ENCODE measurements at places on chromosomes 13 and 19.
A peak's percentile ranks its signal among the peaks of the same experiment; 100 is the strongest.

DNA sequence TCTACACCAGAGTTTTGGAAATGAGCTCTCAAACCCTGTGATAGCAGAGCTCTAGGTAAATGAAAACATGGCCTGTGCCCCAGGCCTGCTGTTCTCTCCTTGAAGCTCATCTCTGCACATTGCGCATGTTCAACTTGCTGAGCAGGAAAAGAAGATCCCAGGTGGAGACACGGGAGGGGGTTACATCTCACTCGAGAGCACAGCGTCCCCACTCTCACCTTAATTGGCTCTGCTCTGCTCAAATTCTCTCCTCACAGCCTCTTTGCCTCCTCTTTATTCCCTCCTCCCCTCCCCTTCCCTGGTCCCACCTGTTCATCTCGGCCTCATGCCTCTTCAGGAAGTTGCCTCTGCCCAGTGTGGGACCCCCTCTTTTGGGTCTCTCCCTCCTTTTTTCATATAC is 44.7 kb downstream of the RGCC start:
- no peak for DNase-seq

DNA sequence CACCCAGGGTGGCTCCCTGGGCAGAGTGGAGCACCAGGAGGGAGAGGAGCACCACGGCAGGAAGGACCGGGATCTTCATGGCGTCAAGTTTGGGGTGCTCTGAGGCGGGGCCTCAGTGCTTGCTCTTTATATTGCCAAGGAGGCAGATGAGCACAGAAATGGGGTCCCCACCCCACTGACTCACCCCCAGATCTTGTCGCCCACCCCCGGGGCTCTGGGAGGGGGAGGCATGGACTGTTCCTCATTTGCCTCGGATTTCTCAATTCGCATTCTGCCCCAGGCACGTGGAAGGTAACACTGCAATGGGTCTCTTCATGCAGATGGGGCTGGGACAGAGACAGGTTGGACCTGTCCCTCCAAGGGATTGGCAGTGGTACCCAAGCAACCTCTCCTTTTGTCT is at the start of gene KRTDAP:
Gene KRTDAP (minus strand): TSS at position 101 of the 400 bp plus-strand sequence. CDS start 22 bp downstream, at position 79.
- no peak for DNase-seq

GRCh38 chr13:24353736-24354135 is 44.4 kb downstream of the C1QTNF9 start:
- DNase-seq: no peak

DNA sequence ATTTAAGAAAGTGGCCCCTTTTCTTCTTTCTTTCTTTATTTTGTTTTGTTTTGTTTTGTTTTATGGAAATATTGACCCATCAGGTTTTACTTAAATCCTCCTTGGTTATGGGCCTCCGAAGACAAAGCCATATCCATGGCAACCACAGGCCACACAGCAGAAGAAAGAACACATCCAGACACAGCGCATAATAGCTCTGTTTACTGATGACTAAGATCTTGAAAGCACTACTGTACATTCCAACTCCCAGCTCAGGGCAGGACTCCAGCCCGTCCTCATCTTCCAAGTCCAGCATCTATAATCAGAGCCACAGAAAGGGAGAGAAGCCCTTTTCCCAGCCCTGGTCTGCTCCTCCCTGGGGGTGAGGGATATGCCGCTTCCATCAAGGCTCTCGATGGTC is 84.3 kb downstream of the NUFIP1 start:
- no peak for DNase-seq

DNA sequence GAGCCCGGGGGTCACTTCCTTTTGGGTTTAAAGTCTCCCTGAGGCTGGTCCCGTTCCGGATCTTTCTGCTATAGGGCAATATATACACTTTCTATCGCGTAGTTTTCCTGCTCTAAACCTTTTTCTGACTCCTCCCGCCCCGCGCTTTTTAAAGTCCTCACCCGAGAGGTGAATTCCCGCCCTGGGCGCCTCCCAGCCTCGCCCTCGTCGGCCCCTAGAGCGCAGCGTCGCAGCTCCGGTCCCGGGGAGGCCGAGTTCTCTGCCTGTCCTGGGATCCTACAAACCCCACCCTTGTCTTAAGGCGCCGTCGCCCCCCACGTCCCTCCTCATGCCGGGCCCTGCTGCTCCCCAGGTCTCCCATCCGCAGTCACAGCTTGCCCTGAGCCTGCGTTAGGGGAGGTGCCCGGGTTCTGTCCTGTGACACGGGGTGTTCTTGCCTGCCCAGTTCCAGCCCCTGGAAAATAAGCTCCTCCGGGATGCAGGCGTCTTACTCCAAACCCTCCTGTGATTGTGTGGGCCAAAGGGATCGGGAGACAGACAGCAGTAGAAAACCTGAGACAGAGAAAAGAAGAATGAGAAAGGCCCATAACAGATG is 491 bp downstream of the ZNF525 start:
- DNase-seq: no peak

GRCh38 chr19:16030964-16031871 is 45.1 kb upstream of the TPM4 start:
- no peak for DNase-seq

GRCh38 chr19:12656899-12657571 is 9.5 kb downstream of the MAN2B1 start:
- no peak for DNase-seq

DNA sequence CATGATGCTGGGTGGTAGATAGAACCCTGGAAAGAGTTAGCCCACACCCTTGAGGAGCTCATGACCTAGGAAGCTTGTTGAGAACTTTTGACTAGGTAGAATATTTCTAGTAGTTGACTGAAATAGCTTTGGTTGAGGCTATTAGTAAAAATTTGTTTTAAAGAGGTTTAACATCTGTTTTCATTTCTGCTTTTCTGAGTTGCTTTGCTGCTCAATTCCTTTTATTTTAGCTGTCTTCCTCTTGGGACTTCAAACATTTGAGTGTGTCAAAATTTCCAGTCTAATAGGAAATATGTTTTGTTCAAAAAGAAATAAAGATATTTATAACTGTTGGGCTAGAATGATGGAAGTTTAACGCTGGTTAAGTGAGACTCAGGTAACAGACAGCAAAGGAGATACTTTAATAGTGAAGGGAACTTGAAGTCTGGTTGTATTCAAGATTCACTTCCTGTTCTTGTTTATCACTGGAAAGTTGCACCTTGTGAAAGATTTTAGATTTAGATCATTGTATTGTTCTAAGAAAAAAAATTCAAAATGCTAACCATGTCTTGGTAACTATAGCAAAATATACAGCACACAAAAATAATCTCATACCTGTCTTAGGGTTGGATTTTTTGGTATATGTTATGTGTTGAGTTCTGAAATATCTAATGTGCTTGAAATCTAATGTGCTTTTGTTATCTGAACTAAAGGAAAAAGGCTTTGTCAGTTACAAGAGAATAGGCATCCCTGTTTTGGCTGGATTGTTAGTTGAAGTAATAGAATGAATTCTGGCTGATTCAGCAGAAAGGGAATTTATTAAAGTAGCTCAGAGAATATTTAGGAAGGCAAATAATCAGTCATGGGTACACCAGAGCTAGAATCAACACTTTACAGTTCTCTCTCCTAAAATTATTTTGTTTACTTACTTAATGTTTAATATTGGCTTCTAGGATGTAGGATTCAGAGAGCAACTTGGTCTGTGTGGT is 24.4 kb upstream of the GPR18 start:
- DNase-seq: peak; percentile 32

DNA sequence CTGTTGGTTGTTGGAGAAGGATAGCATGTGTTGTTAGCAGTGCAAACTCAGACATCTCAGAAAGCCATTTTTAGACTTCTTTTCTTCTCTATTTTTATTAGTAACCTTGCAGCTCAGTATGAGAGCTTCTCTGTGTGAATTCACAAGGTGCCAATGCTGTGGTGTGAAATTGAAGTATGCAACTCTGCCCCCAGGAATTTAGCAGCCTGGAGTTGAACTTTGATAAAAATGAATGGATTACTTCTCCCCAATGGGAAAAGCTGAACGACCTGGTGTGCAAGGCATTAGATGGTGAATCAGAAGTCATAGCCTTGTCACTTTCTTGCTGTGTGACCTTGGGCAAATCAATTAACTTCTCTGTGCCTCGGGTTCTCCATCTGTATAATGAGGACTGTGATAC is 512.3 kb upstream of the PCDH9 start:
- DNase-seq: no peak

GRCh38 chr19:46125447-46125846 is 959 bp upstream of the IGFL3 start:
- no peak for DNase-seq

- DNase-seq: no peak
Observed at GRCh38 chr13:98958443-98958794, 19.4 kb downstream of the DOCK9 start.

DNA sequence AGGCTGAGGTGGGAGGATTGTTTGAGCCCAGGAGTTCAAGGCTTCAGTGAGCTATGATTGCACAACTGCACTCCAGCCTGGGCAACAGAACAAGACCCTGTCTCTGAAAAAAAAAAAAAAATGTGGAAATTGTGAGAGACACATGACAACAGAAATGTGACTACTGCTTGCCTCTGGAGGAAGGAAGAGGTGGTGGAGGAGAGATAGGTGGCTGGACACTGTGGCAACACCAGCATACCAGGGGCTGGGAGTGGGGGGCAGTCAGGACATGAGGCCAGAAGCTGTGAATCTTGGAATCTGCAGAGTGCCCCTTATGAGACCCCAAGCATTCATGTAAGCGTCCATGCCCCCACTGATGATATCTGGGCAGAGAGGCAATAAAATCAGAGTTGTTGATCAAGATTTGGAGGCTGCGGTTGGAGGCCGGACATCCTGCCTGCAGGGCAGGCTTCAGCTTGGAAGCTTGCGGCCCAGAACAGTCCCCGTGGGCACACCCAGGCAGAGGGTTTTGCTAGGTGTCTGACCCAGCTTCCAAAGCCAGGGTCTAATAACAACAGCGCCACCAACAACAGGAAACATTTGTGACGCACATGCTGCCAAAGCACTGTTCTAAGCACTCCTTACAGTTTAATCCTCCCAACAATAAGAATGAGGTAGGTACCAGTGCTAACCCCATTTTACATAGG is 16.9 kb downstream of the FAM187B start:
- peak; percentile 96 for DNase-seq

GRCh38 chr13:93786846-93787489 is 560.4 kb downstream of the GPC6 start:
- no peak for DNase-seq

DNA sequence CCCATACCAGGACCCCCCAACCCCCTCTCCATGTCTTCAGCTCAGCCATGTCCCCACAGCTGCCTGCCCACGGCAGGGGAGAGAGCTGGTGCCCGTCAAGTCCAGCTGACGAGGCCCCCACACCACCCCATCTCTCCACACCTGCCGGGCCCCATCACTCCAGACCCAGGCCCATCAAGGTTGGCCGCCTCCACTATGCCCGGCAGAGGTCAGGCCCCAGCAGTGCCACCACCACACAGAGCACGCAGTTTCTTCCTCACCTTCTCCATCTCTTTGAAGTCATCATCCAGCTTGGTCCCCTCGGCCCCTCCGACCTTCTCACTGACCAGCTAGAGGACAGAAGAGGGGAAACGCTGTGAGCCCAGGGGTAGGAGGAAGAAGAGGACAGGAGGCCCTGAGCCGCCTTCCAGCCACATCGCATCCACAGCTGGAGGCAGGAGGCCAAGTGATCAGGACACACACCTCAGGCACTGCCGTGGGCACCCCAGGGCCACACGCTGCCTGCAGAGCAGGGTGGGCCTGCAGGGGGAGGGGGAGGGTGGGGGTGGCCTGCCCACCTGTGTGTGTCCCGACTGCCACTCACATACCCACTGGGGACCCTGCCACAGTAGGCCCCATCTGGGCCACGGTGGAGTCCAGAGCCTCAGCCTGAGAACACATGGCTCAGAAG is 23.4 kb downstream of the MPND start:
- no peak for DNase-seq

- DNase-seq: peak; percentile 68
Observed at GRCh38 chr19:19361075-19361594, 40.5 kb downstream of the MAU2 start.

GRCh38 chr19:45681391-45682015 is 10.2 kb downstream of the SNRPD2 start:
- peak; percentile 90 for DNase-seq

DNA sequence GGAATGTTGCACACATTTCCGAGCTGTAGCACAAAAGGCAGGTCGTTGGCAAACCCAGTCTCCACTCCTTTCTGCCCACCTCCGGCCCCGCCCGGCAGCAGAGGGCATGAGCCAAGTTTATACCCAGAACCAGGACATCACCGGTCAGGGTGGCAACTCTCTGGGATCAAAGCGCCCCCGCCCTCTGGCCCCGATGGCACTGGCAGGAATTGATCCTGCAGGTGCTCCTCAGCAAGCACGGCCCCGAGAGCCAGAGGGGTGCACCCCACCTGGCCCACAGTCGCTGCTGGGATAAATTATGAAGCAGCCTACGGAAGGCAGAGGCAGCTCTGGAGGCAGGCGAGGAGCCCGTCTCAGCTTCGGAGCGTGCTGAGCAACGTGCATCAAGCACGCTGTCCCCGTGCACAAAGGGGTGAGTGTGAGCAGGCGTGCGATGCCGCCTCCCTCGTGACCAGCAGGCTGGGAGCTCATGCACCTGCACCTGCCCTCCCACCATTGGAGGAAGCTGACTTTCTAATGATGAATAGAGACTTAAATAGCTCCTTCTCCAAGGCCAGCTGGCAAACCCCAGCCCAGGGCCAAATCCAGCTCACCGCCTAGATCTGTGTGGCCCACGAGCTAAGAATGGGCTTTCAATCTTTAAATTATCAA is 25.7 kb downstream of the SHC2 start:
- no peak for DNase-seq

- peak; percentile 53 for DNase-seq
Observed at GRCh38 chr19:46009530-46010510, 13.0 kb downstream of the PGLYRP1 start.

- no peak for DNase-seq
Observed at GRCh38 chr13:112784811-112785482, 95.1 kb downstream of the ATP11A start.

DNA sequence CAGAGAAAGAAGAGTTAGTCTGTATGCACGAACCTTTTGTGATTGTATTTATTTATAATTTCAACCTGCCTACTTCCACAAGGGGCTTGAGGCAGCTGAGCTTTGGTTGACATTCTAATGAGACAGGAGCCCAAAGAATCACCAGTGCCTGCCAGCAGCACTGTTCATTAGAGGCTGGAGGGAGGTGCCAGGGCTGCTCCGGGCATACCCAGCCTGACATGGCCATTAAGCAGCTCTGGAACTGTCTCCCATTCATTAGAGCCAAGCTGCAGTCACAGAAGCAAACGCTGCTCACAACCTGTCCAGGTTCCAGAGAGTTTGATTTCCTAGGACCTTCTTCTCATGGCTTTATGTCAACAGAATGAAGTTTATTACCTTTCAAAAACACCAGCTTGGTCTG is 425.5 kb downstream of the RFC3 start:
- no peak for DNase-seq

All from immature natural killer cell (primary cell).